Gastrocnemius medialis (tissue), 4 donors: ENCODE measurements at places on chromosomes 3 and 15. TPM values are rescaled to one million over a fixed set of nuclear protein-coding genes. Genes with fewer than 3 reads are reported as not detected.

GRCh38 chr3:178500631-178501030, 35.6 kb upstream of the KCNMB2 start:
- H3K27ac ChIP-seq = no peak overlapping the region
- H3K36me3 ChIP-seq = no peaks in the 10 kb centered on the region
- no peaks in the 10 kb centered on the region for H3K27me3 ChIP-seq
- no peaks in the 10 kb centered on the region for H3K4me1 ChIP-seq

- no peaks in the 10 kb centered on the region for H3K36me3 ChIP-seq
- H3K27ac ChIP-seq = no peak overlapping the region
- H3K4me1 ChIP-seq = no peaks in the 10 kb centered on the region
- no peak overlapping the region for H3K4me3 ChIP-seq
Observed at GRCh38 chr3:78076379-78076778, 1036.5 kb downstream of the ROBO2 start.

DNA sequence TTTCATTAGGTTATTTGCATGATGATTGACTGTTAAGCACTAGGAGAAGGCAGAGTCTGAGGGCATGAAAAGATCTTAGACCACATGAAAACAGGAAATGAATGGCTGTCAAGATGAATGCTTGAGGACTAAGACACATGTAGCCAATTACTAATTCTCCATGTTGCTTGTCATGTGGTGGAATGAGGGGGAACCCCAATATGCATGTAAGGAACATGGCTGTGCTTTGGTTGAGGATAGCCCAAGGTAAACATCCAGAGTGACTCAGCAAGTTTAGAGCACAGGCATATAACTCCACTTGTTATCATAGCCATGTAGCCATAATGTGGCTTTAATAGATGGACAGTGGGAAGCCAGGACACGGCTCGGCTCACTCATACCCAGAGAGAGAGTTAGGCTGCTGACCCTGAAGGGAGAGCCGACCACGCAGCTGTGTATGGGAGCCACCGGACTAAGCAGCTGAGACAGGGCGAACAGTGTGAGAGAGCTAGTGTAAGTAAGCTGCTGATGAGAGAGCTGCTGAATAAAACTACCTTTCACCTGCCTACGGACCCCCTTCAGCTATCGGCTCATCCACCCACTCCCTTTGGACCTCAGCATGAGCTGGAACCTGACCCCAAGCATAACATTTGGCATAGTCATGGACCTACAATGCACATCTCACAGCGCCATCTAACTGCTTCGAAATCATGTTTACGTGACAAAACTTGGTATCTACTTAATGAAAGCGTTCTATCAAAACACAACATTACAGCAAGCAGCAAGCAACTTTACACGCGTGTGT, 37.6 kb downstream of the ANO10 start:
- H3K4me3 ChIP-seq = no peak overlapping the region
- no peaks in the 10 kb centered on the region for H3K36me3 ChIP-seq
- no peak for DNase-seq
- H3K27me3 ChIP-seq = no peaks in the 10 kb centered on the region
- H3K27ac ChIP-seq = no peak overlapping the region
- H3K4me1 ChIP-seq = peaks cover 11% of the 10 kb centered on the region

Gene GRK7
- total RNA-seq = not detected

DNA sequence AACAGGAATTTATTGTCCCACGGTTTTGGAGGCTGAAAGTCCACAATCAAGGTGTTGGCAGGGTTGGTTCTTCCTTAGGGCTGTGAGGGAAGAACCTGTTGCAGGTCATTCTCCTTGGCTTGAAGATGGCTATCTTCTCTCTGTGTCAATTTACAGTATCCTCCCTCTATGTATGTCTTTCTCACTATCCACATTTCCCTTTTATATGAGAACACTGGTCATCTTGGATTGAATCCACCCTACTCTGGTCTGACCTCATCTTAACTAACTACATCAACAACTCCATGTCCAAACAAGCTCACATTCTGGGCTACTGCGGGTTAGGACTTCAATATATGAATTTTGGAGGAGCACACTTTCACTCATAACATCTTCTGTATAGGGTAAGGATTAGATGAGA, 61.9 kb downstream of the CLDN1 start:
- no peaks in the 10 kb centered on the region for H3K4me1 ChIP-seq
- no peak overlapping the region for H3K4me3 ChIP-seq
- no peaks in the 10 kb centered on the region for H3K27me3 ChIP-seq
- no peaks in the 10 kb centered on the region for H3K36me3 ChIP-seq

Gene ANKUB1
- total RNA-seq = not detected

Gene GOLGA6C
- 0.17 TPM for total RNA-seq

Gene ITPKA
- 12.4 TPM for total RNA-seq

Gene DGKG
- 5.0 TPM for total RNA-seq

DNA sequence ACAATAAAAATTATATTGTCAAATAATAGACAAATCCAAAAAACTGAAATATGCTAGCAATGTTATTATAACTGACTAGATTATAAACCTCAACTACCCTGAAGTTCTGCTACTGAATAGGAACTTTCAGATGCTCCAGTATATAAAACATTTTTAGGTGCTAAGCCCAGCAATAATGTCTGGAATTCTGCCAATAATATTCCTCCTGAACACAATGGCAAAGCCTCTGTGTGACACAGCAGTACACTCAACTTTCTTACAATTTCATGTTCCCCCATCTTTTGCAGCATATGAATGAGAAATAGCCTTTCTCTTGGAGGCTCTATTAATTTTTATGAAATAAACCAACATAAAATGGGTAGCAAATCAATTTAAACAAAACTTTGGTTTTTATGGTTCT, 29.5 kb downstream of the ATOSA start:
- peaks cover 78% of the 10 kb centered on the region for H3K4me1 ChIP-seq
- H3K27ac ChIP-seq = peak overlapping the region; percentile 79
- no peak for DNase-seq
- H3K4me3 ChIP-seq = no peak overlapping the region
- no peaks in the 10 kb centered on the region for H3K27me3 ChIP-seq
- H3K36me3 ChIP-seq = peaks cover 17% of the 10 kb centered on the region

- no peaks in the 10 kb centered on the region for H3K4me1 ChIP-seq
- H3K27me3 ChIP-seq = no peaks in the 10 kb centered on the region
- no peak overlapping the region for H3K27ac ChIP-seq
- no peak for DNase-seq
Observed at GRCh38 chr15:100537331-100537730, 8.6 kb upstream of the CERS3 start.

DNA sequence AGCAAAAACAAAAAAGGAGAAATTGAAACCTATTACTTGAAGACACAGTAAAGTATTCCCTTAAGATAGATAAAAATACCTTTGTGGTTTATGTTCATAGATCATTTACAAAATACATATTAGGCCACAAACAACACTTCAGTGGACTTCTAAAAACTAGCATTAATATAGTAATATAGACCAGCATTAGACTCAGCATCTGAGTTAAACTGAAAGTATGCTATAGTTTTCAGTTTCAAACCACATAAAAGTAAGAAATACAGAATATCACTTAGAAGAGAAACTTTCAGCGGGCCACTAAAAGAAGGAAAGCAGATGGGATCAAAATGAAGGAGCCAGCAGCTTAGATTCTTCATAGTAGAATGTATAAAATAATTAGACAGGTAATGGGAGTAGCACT, 86.6 kb downstream of the MSL2 start:
- no peak for DNase-seq
- no peak overlapping the region for H3K27ac ChIP-seq
- H3K27me3 ChIP-seq = no peaks in the 10 kb centered on the region
- no peaks in the 10 kb centered on the region for H3K36me3 ChIP-seq

Gene GAP43
- total RNA-seq = not detected

- no peak for DNase-seq
Observed at GRCh38 chr3:156522673-156523072, 32.2 kb downstream of the SSR3 start.

GRCh38 chr3:18806633-18807032, 341.7 kb upstream of the KCNH8 start:
- no peaks in the 10 kb centered on the region for H3K4me1 ChIP-seq
- H3K4me3 ChIP-seq = no peak overlapping the region
- H3K27me3 ChIP-seq = no peaks in the 10 kb centered on the region
- H3K27ac ChIP-seq = no peak overlapping the region
- DNase-seq = no peak

GRCh38 chr3:16264174-16264707, 502 bp downstream of the DPH3 start:
- no peak for DNase-seq
- H3K27me3 ChIP-seq = no peaks in the 10 kb centered on the region
- H3K4me3 ChIP-seq = peak overlapping the region; percentile 91
- H3K36me3 ChIP-seq = no peaks in the 10 kb centered on the region
- H3K27ac ChIP-seq = peak overlapping the region; percentile 92
- H3K4me1 ChIP-seq = peaks cover 44% of the 10 kb centered on the region

GRCh38 chr3:110710603-110711002, 361.0 kb upstream of the NECTIN3 start:
- no peak for DNase-seq
- no peak overlapping the region for H3K4me3 ChIP-seq
- H3K4me1 ChIP-seq = no peaks in the 10 kb centered on the region
- H3K36me3 ChIP-seq = no peaks in the 10 kb centered on the region
- H3K27ac ChIP-seq = no peak overlapping the region
- H3K27me3 ChIP-seq = no peaks in the 10 kb centered on the region

Gene GPR62
- 0.51 TPM for total RNA-seq

Gene ASB14
- total RNA-seq = 3.4 TPM

Gene CHRFAM7A
- total RNA-seq = 0.07 TPM

DNA sequence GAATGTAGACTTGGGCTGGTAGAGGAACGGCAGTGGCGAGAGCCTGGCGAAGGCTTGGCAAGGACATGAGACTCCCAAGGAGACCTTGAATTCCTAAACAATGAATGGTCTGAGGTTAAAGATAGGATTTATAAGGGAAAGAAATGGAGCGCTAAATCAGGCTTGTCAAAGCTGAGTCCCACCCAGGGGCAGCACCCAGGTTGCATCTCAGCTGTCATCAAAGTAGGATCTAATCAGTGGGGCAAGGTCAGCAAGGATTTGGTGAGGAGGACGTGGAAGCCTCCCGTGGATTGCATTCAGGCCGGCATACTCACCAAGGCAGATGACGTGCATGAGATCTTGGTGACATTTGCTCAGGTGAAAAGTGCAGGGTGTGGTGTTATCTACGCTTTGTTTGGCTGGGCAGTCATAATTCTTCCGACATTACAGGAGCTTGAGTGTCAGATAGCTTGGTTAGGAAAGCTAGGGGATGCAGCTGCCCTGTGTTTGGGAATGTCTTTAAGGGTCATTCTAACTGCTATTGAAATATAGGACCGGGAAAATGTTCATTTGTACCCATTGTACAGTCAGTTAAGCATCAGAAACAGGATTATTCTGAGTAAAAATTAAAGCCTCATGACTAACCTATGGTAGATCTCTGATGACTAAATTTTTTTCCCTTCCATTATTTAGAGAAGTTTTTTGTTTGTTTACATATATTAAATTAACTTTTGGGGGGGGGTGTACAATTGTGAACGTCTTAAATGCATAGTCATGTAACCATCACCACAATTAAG, 99.4 kb upstream of the TSC22D2 start:
- no peaks in the 10 kb centered on the region for H3K36me3 ChIP-seq
- no peak for DNase-seq
- H3K4me3 ChIP-seq = no peak overlapping the region
- H3K27ac ChIP-seq = no peak overlapping the region
- H3K4me1 ChIP-seq = no peaks in the 10 kb centered on the region
- no peaks in the 10 kb centered on the region for H3K27me3 ChIP-seq

- no peak overlapping the region for H3K27ac ChIP-seq
- H3K4me1 ChIP-seq = no peaks in the 10 kb centered on the region
- no peak for DNase-seq
- H3K36me3 ChIP-seq = no peaks in the 10 kb centered on the region
- no peaks in the 10 kb centered on the region for H3K27me3 ChIP-seq
Observed at GRCh38 chr3:168925568-168925967, 737.9 kb downstream of the MECOM start.

GRCh38 chr15:79017953-79018352, 72.6 kb downstream of the RASGRF1 start:
- no peak overlapping the region for H3K4me3 ChIP-seq
- H3K4me1 ChIP-seq = no peaks in the 10 kb centered on the region
- H3K27me3 ChIP-seq = no peaks in the 10 kb centered on the region
- no peaks in the 10 kb centered on the region for H3K36me3 ChIP-seq
- no peak for DNase-seq
- no peak overlapping the region for H3K27ac ChIP-seq

- no peaks in the 10 kb centered on the region for H3K27me3 ChIP-seq
- H3K4me3 ChIP-seq = no peak overlapping the region
- H3K27ac ChIP-seq = no peak overlapping the region
- no peaks in the 10 kb centered on the region for H3K4me1 ChIP-seq
Observed at GRCh38 chr3:158418035-158418434, 153.0 kb upstream of the MLF1 start.

Gene IL17RE
- 1.5 TPM for total RNA-seq

Gene FAM227B
- 15.1 TPM for total RNA-seq

DNA sequence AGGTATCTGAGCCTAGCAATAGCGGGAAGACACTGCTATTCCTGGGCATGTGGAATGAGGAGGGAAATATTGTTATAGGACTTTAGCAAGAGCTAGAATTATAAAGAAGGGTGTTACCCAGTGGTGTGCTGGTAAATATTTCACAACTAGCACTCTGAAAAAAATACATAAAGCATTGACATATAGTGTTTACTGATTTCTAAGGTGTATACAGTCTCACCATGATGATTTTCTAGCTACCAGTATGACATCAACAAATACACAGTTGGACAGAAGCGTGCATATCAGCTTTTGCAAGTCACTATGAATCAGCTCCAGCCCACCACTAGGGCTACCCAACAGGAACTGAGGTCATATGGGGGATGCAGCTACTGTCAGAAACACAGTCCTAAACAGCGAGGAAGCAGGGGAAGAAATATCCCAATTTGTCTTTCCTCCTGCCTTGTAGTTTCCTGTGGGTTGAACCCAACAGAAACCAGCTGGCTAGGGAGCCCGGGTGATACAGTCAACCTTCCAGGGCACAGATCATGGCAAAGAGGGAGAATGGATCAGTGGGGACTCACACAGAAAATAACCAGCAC, 39.6 kb downstream of the HGD start:
- no peak for DNase-seq
- H3K27me3 ChIP-seq = no peaks in the 10 kb centered on the region
- H3K4me3 ChIP-seq = no peak overlapping the region
- no peaks in the 10 kb centered on the region for H3K4me1 ChIP-seq
- H3K36me3 ChIP-seq = no peaks in the 10 kb centered on the region
- no peak overlapping the region for H3K27ac ChIP-seq

- H3K27ac ChIP-seq = no peak overlapping the region
- H3K4me1 ChIP-seq = no peaks in the 10 kb centered on the region
- no peak overlapping the region for H3K4me3 ChIP-seq
- no peaks in the 10 kb centered on the region for H3K27me3 ChIP-seq
- H3K36me3 ChIP-seq = no peaks in the 10 kb centered on the region
- DNase-seq = no peak
Observed at GRCh38 chr15:29034151-29034550, 148.4 kb downstream of the APBA2 start.

- H3K36me3 ChIP-seq = no peaks in the 10 kb centered on the region
- DNase-seq = no peak
- peak overlapping the region; percentile 78 for H3K27ac ChIP-seq
- H3K4me3 ChIP-seq = peak overlapping the region; percentile 26
- H3K27me3 ChIP-seq = no peaks in the 10 kb centered on the region
Observed at GRCh38 chr3:195147649-195148080, 123.3 kb downstream of the XXYLT1 start.

Gene ITGB5
- 101 TPM for total RNA-seq
